ENCODE measurements at places on chromosomes 1 and 21.

- DNase-seq = no peak
Observed at GRCh38 chr1:213330281-213330680, 279.2 kb downstream of the RPS6KC1 start.

GRCh38 chr21:32772281-32773047 lies 909 bp upstream of the PAXBP1 start:
- peak; percentile 10 for DNase-seq

DNA sequence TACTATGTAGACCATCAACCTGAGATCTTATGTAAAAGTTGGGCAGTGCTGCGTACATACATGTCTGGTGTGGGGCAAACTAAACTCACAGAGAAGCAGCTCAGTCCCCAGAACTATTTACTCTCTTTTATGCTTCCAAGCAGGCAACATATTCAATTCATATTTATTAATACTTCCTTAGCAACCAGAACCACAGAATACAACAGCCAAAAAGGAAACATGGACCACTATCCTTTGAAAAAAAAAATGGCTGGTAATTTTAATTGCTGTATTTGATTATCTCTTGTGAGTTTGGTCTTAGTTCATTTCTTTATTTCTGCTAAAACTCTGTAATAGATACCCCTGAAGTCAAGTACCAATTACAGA lies 1.5 kb upstream of the PPP1R15B start:
- no peak for DNase-seq

DNA sequence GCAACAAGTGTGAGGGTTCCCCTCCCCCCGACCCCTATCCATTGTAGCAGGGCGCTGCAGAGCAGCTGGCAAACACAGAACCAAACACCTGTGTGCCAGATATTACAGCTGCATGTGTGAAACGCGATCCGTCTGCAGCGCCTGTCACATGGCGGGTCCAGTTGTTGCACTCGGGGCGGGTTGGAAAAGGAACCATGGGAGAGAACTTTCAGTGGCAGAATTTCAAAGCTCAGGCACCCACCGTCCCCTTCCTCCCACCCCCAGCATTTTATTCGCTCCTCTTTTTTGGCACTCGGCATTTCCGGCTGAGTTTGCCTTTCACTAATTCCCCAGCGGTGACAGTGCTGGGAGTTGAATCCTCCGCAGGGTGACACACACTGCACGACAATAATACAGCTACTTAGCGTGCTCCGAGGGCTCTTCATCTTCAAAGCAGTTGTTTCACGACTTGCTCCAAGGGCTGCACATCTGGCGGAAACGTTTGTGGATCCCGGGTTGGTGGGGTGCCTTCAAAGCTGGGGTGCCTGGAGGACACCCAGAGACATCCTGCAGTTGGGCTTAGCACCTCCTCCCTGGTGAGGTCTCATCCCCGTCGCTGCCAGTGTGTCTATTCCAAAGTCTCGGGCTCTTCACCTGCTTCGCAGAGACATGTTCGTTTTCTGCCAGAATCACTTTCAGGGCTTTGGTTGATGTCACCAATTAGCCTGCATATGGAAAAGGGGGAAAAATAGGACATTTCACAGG lies 180.7 kb downstream of the ZBTB18 start:
- DNase-seq = peak; percentile 49

DNA sequence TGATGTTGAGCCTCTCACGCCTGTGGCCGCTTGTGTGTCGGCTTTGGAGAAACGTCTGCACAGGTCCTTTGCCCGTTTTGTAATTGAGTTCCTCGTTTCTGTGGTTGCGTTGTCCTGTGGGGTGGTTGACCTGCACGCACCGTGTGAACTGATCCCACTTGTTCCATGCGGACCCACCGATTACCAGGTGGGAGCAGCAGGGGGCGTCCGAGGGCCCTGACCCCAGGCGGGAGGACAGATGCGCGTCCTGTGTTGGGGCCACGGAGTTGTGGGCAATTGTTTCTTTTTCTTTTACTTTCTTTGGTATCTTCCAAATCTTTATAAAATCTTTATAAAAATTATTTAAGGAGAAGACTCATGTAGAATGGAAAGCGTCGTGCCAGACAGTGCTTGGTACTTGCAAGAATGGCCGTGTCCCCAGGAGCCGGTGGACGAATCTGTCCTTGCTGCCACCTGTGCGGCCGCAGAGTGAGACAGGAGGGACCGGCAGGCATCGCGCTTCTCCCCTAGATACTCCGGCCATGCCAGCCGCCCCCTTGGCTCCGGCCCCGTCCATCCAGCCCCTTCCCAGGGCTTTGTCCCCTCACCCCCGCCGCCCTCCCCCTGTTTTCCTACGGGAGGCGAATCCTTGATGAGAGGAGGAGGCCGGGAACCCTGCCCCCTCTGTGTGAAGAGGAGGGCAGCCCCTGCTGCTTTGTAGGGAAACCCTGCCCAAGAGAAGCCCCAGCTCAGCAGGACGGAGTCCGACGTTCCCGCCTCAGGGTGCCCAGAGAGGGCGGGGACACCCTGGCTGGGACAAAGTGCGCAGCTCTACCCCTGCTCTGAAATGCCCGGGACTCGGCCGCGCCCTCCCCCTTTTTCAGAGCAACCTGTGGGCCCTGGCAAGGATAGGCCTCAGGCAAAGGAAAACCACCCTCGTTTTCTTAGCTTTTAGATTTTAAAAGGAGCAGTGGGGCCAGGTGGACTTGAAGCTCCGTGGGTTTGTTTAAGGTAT lies 41.7 kb downstream of the PRKCZ start:
- DNase-seq = peak; percentile 41

DNA sequence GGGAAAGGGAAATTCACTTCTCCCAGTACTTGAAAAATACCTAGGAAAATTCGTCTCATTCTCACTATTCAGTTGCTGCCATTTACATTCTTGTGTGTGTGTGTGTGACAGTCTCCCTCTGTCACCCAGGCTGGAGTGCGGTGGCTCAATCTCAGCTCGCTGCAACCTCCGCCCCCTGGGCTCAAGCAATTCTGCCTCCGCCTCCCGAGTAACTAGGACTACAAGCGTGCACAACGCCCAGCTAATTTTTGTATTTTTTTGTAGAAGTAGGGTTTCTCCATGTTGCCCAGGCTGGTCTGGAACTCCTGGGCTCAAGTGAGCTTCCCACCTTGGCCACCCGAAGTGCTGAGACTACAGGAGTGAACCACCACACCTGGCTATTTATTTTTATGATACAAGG lies 1.2 kb downstream of the SNAPIN start:
- DNase-seq = no peak

- no peak for DNase-seq
Observed at GRCh38 chr1:160838888-160839287, 23.8 kb downstream of the CD244 start.

DNA sequence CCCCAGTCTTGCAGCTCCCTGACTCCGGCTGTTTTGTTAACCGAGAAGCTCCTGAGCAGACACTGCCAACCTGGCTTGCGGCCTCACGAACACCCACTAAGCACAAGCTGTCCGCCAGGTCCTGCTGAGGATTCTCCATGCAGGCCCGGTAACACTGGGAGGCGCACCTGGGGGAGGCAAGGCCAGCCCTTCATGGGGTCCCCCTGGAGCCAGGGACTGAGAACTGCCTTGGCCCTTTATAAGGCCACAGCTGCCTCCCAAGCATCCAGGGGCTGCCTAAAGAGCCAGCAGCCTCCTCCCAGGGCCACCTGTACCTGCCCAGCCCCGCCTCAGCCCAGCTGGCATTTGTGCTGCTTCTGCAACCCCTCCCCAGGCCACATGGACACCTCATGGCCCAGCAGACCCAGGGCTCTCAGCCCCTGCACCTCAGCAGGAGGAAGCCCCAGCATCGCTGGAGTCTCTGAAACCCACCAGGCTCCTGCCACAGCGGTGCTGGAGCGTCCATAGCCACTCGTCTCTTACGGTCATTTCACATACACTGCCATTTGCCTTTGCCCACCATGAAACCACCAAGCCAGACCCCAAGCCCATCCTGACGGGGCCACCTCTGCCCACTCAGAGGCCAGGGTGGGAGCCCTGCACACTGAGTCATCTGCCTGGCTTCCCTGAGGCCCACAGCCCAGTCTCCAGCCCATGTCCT lies 82.5 kb downstream of the NPHP4 start:
- DNase-seq = no peak

- DNase-seq = no peak
Observed at GRCh38 chr1:30427545-30427944, 295.8 kb downstream of the MATN1 start.

DNA sequence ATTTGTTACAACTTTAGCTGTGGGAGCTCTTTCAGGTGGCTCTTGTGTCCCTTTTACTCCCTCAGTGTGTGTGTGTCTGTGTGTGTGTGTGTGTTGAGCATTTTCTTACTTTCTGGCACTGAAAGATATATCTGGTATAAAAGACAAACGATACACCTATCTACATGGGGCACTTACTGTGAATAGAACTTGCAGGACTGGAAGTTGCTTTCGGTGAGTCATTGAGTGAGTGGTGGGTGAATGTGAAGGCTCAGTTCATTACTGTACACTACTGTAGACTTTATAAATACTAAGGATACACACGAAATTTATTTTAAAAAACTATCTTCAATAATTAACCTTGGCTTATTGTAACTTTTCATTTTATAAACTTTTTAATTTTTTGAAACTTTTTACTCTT lies 38.7 kb downstream of the BTBD8 start:
- DNase-seq = peak; percentile 18

GRCh38 chr1:247639381-247639981 lies 34.1 kb downstream of the OR2G3 start:
- peak; percentile 1 for DNase-seq

- DNase-seq = no peak
Observed at GRCh38 chr1:43344267-43344850, 6.7 kb downstream of the MPL start.

DNA sequence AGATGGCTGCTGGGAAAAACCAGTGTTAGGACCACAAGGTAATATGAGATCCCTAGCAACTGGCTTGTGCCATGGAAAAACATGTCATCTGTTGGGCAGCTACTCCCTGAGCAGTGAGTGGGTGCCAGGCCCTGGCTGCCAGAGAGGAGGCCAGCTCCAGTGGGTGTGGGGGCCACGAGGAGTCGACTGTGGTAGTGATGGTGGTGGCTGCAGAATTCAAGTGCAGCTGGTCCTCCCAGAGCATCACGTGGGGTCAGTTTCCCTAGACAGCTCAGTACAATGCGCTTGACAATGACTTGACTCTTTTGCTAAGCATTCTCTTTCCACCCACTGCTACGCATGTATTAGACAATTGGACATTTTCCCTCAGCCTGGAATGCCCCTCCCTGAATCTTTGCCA lies 14.5 kb upstream of the CDC42 start:
- DNase-seq = no peak

- peak; percentile 50 for DNase-seq
Observed at GRCh38 chr1:12447307-12447706, 170.7 kb downstream of the DHRS3 start.

- DNase-seq = no peak
Observed at GRCh38 chr1:65167586-65168242, 19.7 kb downstream of the AK4 start.

DNA sequence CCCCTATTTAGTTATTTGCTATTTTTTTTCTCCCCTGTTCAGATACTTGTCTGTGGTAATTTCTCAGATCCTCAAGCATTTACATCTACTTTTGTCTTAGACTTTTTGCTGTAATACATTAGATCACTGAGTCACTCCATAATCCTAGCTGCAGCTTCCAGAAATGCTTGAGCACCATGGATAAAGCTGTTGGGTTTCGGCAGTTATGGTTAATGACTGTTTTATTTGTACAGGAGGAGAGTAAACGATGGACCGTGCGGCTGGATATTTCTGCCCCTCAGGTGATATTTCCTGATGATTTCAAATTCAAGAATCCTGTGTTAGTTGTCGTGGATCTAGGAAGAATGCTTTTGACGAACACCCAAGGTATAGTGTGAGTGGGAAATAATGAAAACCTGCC lies 42.9 kb downstream of the VPS13D start:
- DNase-seq = no peak

DNA sequence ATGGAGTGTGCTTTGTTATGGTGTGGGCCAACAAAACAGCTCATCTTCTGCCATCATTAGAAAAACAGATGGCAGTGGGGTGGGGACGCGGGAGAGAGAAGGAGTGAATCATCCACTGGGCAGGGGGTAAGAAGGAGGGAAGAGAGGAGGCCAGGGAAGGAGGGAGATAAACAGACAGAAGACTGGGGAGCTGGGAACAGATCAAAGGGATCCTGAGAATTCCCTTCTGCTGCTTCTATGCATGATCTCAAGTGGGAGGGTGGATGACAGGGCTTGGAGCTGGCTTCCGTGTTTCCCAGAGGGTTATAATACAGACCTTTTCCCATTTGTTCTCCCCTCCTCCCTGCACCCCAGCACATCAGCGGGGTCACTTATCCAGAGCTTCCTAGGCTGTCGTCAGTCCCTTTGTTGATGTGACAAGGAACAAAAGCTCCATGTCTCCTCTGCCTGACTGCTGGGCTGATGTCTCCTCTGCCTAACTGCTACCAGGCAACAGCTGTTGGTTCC lies 338.6 kb downstream of the PAPPA2 start:
- DNase-seq = no peak

GRCh38 chr1:76727520-76727919 lies 139.8 kb upstream of the ST6GALNAC5 start:
- peak; percentile 2 for DNase-seq

GRCh38 chr21:45487891-45488600 lies 54.2 kb downstream of the SLC19A1 start:
- no peak for DNase-seq

GRCh38 chr1:247681288-247681897 lies 1.9 kb upstream of the OR13G1 start:
- no peak for DNase-seq

DNA sequence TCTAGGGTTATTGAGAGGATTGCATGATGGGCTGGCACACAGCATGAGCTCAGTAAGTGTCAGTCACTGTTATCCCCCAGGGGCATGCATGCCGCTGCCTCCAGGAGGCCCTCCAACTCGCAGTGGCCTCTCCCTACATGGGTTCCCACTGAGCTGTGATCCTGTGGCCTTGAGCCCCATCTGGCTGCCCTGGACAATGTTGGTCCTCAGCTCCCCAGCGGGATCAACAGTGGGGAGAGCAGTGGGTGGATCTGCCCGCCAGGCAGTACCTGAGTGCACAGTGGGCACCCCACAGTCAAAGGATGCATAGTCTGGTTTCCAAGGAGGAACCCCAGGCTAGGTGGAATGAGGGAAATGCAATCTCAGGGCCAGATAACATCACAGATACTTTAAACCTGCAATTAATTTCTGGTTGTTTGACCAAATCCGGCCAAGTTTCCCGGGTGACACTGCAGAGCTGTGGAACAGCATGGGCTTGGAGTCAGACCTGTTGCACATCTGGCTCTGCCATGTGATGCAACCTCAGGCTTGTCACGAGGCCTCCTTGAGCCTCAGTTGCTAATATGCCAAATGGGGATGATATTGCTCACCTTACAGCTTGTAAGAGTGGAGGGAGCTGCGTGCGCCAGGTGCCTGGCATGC lies 9.3 kb downstream of the PADI3 start:
- no peak for DNase-seq

DNA sequence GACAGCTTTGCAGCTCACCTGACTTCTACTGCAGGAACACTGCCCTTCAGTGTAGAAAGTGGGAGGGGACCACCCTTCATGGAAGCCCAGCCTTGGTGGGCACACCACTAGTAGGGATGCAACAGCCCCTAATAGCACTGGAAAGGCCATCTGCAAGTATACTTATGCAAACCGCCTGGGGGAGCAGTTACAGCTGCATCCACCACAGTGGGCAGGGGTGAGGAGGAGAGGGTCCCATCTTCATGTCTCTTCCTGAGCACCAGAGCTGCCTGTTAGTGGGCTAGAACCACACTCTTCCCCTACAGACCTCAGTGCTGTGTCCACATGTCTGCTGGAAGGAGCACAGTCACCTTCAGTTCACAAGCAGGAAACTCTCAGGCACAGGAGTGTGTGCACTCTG lies 66.2 kb upstream of the LHX8 start:
- DNase-seq = no peak

Data from foreskin fibroblast (primary cell).